Activated T-cell treated with anti-CD3 and anti-CD28 coated beads, Interleukin-2, amount 50 U/mL, for 1 hour (primary cell): ENCODE measurements at places on chromosomes 5 and 9.

GRCh38 chr5:89428624-89429023 lies 545.6 kb upstream of the MEF2C start:
- DNase-seq = no peak

DNA sequence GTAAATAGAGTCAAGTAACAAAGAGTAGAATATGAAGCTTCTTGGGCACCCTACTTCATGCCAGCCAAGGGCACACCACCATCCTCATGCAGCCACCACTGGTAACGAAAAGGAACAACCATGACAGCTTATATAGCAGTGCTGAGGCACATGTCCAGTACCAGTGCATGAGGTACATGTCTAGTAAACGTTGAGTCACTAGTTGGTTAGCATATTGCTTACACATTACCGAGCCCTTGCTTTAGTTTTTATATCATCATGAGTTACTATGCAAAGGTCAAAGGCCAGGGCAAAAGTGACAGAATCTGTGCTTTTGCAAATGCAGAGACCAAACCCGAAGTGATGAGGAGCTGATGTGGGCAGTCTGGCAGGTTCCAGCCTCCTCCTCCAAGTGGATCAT lies 147.1 kb upstream of the MAP1B start:
- DNase-seq = no peak

DNA sequence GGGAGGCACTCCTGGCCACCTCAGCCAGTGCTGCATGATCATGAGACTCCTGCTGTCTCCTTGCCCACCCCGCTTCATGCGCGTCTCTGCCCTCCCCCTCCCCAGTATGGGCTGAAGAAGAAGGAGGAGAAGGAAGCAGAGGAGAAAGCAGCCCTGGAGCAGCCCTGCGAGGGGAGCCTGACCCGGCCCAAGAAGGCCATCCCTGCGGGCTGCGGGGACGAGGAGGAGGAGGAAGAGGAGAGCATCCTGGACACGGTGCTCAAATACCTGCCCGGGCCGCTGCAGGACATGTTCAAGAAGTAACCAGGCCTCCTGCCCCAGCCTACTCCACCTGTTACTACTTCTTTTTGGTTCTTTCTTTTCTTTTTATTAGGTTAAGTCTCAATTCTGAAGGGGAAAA lies 8.4 kb downstream of the CPLX2 start:
- DNase-seq = no peak

DNA sequence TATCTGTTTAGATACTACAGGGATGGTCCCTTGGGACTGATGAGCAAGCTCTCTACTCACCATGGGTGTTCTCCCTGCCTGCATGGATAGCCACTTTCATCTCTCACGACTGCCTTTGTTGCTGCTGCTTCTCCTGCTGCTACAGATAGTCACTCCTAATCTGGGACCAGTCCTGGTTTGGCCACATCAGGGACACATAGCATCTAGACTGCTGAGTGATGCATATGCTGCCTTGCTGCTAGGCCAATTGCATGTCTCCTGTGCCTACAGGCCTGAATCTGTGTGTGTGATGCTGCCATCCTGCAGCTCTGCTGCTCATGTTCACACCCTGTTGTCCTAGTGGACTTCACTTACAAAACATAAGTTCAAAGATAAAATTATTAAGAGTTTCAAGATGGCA lies 297.1 kb downstream of the HCN1 start:
- DNase-seq = no peak

- no peak for DNase-seq
Observed at GRCh38 chr5:144377207-144377606, 206.5 kb downstream of the KCTD16 start.

DNA sequence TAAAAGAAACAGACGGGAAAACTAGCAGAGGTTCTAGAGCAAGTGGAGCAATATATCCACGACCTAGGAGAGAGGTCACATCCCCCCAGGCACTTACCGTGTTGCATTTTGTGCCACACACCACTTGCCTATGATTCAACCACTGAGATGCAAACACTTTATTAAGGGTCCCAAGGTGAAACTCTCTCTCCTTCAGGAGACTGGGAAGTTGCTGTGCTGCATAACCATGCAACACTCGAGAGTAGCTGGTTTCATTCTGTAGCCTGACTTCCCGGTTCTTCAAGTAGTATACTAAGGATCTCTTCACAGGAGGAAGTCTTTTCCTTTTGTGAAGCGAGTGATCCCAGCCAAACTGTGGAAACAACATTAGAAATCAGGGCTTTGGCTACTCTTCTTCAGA lies 1.6 kb downstream of the DCAF12 start:
- no peak for DNase-seq

DNA sequence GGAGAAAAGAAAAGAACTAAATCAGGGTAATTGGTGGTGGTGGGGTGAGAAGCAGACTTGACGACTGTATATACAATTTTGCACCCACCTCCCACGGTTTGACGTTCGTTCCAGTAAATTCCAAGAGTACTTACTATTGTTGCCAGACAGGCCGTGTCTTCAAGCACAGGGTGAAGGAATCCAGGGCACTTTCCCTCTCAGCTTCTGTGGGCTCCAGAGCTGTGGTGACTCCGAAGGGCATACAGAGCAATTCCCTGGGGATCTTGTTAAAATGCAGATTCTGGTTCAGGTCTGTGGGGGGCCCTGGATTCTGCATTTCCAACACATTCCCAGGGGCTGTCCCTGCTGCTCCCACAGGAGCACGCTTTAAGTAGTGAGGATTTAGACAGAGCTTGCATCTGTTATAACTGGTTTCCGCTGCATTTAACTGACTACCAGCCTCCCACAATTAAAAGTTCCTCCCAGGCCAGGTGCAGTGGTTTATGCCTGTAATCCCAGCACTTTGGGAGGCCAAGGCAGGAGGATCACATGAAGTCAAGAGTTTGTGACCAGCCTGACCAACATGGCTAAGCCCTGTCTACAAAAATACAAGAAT lies 49.3 kb upstream of the FANCC start:
- no peak for DNase-seq

DNA sequence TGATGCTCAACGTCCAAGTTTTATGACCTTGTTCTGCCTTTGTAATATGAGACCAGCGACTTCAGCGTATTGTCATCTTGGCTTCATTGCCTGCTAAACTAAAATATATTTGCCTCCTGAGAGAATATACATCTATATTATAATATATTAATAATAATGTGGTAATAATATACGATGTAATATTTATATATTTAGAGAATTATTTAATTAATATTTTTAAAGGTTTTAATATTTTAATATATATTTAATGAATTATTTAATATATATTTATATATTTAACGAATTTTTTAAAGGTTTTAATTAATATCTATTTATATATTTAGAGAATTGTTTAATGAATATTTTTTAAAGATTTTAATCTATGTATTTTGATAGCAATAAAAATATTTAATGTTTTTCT lies 700.7 kb downstream of the TAF11L14 start:
- no peak for DNase-seq

DNA sequence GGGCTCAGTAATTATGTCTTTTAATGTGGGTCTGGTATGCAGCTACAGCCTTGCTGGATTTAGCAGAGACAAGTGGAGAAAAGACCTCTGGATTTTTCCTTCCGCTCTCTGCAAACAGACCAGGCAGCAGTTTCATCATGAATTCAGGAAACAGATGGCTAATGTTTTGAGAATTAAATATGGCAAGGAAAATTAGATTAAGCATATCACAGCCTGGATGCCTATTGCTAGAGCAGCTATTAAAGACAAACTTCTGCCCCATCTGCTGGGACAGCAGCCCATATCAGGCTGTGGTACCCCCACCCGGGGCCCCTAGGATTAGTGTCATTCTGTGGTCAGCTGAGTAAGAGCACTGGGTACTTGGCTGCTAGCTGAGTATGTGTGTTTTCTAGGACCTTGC lies 6.2 kb downstream of the SKP2 start:
- no peak for DNase-seq

DNA sequence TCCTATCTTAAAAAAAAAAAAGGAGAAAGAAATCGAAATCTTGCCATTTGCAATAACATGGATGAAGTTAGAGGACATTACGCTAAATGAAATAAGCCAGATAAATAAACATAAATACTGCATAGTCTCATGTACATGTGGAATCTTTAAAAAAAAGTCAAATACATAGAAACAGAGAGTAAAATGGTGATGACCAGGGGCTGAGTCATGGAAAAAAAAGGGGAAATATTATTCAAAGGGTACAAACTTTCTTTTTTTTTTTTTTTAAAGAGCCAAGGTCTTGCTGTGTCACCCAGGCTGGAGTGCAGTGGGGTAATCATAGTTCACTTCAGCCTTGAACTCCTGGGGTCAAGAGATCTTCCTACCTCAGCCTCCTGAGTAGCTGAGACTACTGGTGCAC lies 310.1 kb downstream of the ZNF608 start:
- DNase-seq = no peak

GRCh38 chr5:35134278-35135030 lies 86.7 kb upstream of the AGXT2 start:
- DNase-seq = no peak

- no peak for DNase-seq
Observed at GRCh38 chr9:130660683-130661450, 3.5 kb upstream of the PRDM12 start.

DNA sequence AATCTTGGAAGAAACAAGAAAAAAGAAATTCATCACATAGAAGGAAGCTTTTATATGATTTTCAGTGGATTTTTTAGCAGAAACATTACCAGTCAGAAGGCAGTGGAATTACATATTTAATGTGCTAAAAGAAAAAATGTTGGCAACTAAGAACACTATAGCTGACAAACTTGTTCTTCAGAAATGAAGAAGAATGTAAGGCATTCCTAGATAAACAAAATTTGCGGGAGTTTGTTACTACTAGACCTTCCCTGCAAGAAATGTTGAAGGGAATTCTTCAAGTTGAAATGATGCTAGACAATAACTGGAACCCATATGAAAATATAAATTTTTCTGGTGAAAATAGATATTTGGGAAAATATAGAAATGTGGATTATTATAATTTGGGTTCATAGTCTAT lies 718.3 kb upstream of the GRAMD2B start:
- no peak for DNase-seq

GRCh38 chr5:60677850-60678664 lies 21.9 kb downstream of the DEPDC1B start:
- no peak for DNase-seq

- DNase-seq = no peak
Observed at GRCh38 chr9:118330191-118330986, 626.2 kb downstream of the TLR4 start.

DNA sequence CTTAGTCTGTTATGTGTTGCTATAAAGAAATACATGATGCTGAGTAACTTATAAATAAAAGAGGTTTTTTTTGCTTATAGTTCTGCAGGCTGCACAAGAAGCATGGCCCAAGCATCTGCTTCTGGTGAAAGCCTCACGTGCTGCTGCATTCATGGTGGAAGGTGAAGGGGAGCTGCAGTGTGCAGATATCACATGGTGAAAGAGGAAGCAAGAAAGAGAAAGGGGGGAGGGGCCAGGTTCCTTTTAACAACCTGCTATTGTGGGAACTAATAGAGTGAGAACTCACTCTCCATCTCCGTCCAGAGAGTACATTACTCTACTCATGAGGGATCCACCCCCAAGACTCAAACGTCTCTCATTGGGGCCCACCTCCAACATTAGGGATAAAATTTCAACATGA lies 12.5 kb upstream of the PARP8 start:
- no peak for DNase-seq

GRCh38 chr5:10634050-10634449 lies 70.2 kb downstream of the ANKRD33B start:
- DNase-seq = no peak

DNA sequence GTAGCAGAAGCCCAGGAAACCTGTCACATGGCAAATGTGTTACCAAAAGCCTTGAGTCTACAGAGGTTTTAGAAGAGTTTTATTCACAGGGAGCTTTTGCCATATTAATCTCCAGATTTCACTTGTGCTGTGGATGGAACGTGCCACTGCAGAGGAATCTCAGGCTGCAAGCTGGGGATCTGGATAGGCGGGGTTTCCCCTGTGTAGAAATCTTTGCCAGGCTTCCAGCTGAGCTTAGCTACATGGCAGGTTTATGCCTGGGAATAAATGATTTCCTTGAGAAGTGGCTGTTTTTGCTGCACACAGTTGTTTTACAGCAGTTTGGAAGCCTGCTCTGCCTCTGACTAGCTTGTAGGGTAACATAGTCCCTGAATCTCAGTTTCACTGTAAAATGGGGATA lies 224.6 kb upstream of the PLPPR1 start:
- no peak for DNase-seq

GRCh38 chr5:163832155-163832554 lies 326.7 kb downstream of the MAT2B start:
- no peak for DNase-seq

- DNase-seq = no peak
Observed at GRCh38 chr9:21589344-21590056, 107.4 kb upstream of the IFNE start.

DNA sequence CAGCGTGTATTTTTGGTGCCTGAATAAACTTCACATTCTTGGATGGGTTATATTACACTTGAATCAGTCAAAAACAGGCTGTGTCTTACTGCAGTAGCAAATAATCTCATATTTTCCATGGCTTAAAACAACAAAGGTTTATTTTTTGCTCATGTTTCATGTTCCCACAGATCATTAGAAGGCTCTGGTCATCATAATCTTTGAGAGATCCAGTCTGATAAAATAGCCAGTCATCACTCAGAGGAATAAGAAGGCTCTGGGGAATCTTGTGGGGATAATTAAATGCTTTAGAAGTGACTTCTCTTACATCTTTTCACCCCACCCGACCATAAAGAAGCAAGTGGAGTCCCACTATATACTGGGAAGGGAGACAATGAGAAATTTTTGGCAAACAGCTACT lies 417.7 kb downstream of the PSAT1 start:
- DNase-seq = no peak

DNA sequence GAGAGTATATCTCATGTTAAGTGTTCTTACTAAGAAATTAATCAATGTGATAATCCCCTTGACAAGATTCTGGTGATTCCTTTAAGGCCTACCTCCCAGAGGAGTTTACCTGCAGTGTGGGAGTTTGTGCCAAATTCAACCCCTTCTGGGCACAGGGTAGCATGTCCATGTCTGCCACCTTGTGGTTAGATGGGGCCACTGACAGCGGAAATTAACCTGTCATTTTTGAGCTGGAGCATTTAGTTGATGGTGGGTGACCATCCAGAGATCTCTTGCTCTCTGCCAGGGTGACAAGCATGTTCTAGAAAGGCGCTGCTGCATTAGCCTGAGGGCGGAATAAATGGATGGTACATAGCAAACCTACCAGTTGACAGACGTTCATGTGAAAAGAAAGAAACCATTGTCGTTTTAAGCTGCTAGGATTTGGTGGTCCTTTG lies 132.2 kb downstream of the FBXO4 start:
- DNase-seq = peak; percentile 60

GRCh38 chr9:87909310-87910041 lies 8.3 kb upstream of the SPATA31C1 start:
- no peak for DNase-seq

DNA sequence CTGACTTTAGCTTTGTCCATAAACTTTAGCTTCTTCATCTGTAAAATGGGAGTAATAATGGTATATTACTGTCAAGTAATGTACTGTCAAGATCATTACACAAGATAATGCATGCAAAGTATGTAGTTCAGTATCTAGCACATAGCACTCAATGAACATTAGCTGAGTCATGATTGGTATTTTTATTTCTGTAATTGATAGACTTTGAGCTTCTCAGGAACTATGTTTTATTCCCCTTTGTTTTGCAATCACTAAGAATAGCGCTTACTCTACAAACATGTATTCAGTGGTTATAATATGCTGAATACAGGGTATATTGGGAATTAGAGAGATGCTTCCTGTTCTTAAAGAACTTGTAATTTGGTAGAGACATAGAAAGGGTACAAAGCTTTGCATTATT lies 142.3 kb upstream of the KLF9 start:
- no peak for DNase-seq
